ENCODE measurements at places on chromosomes 6 and 20.

GRCh38 chr20:25325073-25325472 is 65.6 kb downstream of the ABHD12 start:
- DNase-seq, result no peak

GRCh38 chr6:73340048-73340447 is 14.0 kb downstream of the DPPA5 start:
- DNase-seq, result peak; percentile 42

GRCh38 chr20:33291416-33291815 is 8.4 kb downstream of the BPIFB1 start:
- DNase-seq, result no peak

- DNase-seq, result no peak
Measured at GRCh38 chr20:48158014-48158413, 372.7 kb upstream of the SULF2 start.

DNA sequence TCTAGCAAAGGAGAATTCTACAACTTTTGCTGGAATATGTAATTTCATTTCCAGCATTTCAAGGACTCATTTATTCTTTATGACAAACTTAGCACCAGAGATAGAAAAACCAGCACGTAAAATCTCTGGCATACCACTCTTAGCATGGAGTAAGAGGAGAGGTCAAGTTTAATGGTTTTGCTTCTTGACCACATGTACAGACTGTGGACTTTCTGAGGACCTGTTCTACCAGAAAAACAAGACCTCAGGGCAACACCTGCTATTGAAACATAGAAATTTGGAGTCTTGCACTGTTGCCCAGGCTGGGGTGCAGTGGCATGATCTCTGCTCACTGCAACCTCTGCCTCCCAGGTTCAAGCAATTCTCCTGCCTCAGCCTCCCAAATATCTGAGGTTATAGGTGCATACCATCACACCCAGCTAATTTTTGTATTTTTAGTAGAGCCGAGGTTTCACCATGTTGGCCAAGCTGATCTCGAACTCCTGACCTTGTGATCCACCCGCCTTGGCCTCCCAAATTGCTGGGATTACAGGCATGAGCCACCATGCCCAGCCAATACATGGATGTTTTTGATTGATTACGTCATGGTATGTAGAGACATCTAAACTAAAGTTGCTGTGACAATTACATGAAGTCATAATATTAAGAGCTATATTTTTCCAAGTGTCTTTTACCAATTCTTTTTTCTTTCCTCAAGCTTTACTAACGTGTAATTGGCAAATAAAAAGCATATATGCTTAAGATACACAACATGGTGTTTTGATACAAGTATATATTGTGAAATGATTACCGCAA is 36.1 kb downstream of the CRYBG1 start:
- no peak for DNase-seq

- no peak for DNase-seq
Measured at GRCh38 chr6:35052694-35053565, 88.2 kb downstream of the TCP11 start.

- DNase-seq, result no peak
Measured at GRCh38 chr20:45432294-45432693, 16.4 kb downstream of the PIGT start.

GRCh38 chr6:19002976-19003560 is 615.9 kb downstream of the RNF144B start:
- no peak for DNase-seq

DNA sequence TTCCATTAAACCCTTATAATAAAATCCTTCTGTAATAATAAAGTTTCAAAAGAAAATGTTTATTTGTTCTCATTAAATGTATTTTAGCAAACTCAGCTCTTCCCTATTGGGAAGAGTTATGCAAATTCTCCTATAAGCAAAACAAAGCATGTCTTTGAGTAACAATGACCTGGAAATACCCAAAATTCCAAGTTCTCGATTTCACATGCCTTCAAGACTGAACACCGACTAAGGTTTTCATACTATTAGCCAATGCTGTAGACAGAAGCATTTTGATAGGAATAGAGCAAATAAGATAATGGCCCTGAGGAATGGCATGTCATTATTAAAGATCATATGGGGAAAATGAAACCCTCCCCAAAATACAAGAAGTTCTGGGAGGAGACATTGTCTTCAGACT is 3.8 kb downstream of the IL17A start:
- DNase-seq, result no peak

- peak; percentile 31 for DNase-seq
Measured at GRCh38 chr6:52990342-52990741, 4.7 kb downstream of the GSTA4 start.

GRCh38 chr20:62887152-62887859 is 25.7 kb upstream of the TCFL5 start:
- DNase-seq, result peak; percentile 91

GRCh38 chr6:31888276-31889258 is 8.9 kb downstream of the EHMT2 start:
- DNase-seq, result no peak

GRCh38 chr20:25191051-25191450 is 4.5 kb upstream of the ENTPD6 start:
- DNase-seq, result no peak

All from EL (cell line).